ENCODE measurements at places on chromosomes 7 and 10.

DNA sequence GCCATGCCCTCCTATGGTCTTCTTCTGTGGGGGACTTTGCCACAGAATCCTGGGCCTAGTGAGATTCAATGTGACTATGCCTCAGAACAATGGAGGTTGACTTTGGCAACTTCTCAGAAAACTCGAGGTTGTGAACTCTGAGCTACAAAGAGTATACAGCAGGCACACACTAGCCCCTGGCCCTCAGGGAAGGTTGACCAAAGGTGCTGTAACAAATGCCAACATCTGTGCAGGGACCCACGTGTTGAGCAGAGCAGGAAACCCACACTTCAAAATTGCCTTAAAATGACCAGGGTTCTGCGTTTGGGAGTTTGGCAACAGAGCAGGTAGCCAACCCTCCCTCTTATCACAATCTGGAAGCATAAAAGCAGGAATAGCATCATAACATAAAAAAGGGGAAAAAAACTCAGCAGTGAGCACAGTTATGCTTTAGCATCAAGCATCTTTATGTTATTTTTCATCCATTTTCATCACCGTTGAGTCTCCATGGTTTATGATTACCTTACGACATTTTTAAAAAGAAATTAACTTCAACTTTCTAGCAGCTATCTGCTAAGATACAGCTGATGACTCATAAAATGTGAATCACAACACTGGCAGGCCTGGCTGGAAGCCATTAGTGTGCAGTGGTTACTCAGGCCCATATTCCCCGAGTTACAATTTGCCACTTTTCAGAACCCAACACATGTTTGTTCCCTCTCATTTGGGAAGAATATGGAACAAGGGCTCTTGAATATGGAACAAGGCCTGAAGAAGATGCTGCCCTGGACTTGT is 11.1 kb downstream of the PRLHR start:
- DNase-seq: no peak

DNA sequence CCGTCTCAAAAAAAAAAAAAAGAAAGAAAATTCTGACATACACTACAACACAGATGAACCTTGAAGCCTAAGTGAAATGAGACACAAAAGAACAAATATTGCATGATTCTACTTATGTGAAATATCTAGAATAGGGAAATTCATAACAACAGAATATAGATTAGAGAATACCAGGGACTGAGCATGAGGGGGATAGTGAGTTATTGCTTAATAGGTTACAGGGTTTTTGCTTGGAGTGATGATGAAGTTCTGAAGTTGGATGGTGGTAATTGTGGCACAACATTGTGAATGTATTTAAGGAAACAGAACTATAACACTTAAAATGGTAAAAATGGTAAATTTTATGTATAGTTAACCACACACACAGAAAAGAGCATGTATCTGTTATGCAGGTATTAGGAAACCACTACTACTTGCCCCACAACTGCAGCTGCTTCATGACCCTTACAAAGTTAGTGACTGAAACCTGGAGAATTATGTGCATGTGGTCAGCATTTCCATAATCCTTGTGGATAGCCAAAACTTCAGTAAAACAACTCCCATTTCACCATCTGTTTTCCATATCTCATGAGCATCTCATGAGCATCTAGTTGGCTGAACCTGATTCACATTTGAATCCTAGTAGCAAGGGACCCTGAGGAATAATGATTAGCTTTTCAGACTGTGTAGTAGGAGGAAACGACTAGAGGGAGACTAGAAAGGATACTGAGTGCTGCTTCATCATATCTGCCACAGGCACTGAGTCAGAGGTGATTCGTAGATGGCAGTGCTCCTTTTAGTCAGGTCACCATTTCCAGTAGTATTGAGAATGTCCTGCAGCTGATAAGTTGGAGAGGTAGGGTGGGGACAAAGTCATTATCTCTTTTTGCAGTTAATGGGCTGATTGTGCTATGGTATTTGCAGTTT is 26.3 kb downstream of the SAMD8 start:
- DNase-seq: no peak

GRCh38 chr7:156656598-156656997 is 16.0 kb downstream of the RNF32 start:
- DNase-seq: no peak

DNA sequence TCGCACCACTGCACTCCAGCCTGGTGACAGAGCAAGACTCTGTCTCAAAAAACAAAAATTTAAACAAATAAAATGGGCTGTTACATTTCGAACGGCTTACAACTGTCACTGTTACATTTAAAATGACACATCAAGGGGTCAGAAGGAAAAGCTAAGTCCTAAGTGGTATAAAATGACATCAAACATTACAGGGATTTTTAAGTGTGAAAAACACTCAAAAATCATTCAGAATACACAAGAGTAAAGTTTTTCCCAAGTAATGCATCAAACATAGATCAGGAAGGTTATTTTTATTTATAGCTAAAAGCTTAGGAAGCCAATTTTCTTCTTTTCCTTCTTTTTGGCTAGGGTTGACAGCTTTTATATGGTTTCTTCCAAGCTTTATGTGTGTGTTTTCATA is 39.0 kb downstream of the CCDC3 start:
- DNase-seq: no peak

- no peak for DNase-seq
Observed at GRCh38 chr10:31574577-31574976, 255.6 kb downstream of the ZEB1 start.

DNA sequence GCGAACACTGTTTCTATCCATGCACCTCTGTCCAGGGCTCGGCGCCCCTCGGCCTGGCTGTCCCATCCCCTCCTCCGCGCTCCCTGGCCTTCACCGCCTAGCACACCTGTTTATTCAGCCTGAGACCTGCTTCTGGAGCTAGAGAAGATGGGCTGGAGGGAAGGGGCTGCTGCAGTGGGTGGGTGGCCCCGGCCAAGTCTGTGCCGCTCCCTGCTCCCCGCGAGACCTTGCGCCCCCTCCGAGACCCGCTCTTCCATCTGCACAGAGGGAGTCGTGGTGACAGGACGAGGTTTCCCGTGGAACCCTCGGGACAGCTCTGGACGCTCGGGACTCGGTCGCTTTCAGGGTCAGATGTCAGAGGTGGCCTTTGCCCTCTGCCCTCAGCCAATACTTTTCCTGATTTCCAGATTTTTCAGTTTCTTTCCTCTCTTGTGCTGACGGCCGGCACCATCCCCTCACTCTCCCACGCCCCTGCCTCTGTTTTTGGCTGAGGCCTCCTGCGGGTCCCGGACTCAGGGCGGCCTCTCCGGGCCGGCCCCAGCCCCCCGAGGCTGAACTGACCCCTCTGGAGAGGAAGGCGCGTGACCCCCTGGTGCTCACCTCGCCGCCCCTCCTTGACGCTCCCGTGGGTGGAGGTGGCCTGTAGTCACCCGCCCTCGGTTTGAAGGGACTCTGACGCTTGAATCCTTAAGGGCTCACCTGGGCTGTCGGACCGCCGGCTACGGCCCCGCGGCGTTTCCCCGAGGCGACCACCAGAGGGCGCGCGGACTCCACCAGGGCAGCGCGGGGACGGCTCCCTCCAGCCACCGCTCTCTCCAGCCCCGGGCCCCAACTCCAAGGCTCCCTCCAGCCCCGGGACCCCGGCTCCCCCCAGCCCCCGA is 15.6 kb downstream of the SHH start:
- DNase-seq: peak; percentile 21

- DNase-seq: no peak
Observed at GRCh38 chr7:23598296-23598695, 1.1 kb downstream of the CCDC126 start.

DNA sequence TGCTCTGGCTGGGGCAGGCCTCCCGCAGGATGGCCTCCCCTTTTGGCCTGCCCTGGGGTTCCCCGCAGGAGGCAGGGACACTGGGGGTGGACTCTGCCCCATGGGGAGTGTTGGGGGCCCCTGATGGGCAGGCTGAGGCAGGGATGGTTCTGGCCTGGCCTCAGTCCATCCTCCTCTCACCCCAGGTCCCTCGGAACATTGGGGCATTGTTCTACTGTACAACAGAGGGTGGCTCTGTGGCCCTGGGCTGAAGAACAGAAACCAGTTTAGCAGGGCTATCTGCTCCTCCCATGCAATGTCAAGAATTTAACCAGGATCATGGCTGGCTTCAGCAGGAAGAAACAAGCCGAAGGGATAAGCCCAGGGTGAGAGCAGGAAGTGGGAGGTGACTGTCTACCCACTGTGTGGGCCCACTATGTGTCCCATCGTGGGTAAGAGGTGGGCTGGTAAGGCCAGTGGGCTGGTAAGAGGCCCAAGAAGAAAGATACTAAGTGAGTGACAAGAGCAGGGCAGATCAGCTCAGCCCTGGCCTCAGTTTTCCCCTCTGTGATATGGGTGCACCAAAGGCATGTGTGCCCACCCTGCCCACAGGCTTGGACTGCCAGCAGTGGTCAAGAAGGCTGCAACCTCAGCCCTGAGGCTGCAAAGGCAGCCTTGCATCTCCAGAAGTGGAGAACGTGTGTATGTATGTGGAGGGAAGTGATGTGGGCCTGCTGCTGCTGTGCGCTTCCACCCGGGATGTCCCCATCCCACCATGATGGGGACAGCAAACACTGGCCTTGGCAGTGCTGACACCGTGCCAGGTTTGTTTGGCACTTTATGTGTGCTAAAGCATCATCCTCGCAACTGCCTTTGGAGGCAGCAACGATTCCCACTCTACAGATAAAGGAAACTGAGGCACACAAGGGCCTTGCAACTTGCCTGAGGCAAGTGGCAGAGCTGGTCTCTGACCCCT is 138.9 kb downstream of the SH3PXD2A start:
- DNase-seq: no peak

- no peak for DNase-seq
Observed at GRCh38 chr10:16519908-16520861, 1.5 kb downstream of the C1QL3 start.

- no peak for DNase-seq
Observed at GRCh38 chr10:35887685-35888084, 245.6 kb upstream of the FZD8 start.

DNA sequence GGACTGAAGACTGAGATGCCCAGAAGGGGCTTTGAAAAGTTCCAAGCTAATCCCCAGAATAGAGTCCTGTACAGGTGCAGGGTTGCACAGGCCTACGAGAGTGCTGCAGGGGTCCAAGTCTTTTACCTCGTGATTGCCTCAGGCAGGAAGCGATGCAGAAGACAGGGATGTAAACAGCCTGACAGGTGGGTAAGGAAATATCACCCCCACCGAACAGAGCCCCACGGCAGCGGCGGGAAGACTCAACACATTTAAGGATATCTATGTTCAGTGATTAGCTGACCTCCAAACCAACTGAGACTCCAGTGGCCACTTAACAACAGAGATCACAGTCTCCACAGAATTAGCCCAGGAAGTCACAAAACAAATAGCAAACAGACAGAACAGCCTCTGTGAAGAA is 73.9 kb upstream of the VIPR2 start:
- DNase-seq: no peak

DNA sequence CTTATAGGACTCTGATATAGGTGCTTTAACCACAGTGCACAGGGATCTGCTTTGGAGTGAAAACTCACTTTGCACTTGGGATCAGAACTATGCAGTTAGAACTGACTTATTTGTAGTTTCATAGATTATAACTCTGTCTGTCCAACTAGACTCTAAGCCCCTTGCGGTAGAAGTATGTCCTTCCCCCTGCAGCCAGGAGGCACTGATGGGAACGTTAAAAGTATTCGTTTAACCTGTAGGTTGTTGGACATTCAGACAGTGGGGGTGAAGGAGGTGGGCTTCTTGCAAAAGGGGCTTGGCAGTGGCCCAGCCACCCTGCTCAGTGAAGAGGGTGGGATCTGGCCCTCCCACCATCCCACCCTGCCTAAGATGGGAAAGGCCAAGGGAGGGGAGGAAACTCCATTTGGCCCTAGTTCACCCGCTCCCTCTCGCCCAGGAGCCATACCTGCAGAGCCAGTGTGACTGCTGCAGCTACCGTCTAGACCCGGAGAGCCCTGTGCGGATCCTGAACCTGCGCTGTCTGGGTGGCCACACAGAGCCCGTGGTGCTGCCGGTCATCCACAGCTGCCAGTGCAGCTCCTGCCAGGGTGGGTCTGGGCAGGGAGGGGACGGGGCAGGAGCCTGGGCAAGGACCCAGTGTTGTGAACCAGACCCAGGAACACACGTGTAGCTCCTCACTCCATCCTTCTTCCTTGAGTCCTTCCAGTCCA is 5.7 kb upstream of the ZNF862 start:
- no peak for DNase-seq

- DNase-seq: no peak
Observed at GRCh38 chr7:33903791-33904680, 1.3 kb upstream of the BMPER start.

- DNase-seq: no peak
Observed at GRCh38 chr7:143492799-143493739, 15.4 kb downstream of the TAS2R41 start.

DNA sequence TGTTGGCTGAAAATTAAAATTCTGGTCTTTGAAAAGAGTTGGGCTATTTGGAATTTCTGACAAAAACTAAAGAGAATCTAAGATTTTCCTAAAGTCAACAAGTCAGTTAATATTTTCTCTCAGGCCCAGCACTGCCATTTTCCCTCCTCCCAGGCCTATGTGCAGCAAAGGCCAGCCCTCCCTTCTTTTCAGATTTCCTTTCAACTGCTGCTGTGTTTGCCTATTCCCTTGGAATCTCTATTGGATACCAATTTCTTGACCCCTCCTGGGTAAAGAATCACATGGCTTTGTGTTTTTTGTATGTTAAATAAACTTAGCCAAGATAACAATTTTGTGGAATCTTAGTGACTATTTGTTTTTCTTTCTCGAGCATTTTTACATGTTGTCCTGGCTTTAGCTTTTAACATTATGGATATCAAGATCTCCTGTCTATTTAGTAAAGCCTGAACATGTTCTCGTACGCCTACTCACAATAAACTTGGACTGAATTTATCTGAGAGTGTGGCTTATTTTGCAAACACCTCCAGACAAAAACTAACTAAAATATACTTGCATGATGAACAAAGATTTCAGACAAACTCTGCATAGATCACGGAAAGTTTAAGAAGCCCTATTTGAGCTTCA is 19.9 kb downstream of the MACC1 start:
- no peak for DNase-seq

DNA sequence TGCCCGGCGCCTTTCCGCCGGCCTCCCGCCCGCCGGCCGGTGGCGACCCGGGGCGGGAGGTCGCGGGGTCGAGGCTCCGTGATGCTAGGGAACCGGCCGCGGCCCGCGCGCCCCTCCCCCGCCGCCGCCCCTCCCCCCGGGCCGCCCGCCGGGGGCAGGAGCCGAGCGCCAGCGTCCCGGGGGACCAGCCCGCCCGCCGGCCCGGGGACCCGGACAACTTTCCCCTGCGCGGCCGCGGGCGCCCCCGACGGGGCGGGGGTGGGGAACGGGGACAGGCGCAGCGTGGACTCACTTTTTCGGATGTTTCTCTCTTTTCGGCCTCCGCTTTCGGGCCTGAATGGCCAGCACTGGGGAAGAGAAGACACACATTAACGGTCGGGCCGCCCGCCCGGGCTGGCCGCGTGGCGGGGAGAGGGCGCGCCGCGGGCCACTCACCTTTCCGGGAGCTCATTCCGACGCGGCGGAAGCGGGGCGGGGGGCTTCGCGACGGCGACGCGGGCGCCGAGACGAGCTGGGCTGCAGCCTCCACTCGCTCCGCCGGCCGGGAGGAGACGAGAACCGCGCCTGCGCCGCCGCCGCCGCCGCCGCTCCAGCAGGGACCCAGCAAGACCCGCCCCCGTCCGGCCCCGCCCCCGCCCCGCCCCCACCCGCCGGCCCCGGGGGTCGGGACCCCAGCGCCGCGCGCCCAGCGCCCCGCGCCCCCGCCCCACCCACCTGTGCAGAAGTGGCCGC is at the start of gene SRPK2:
Gene SRPK2, minus strand, starts transcription at position 566 of the 732 bp plus-strand sequence.
- DNase-seq: no peak

Data from AML-193 (cell line).